ENCODE measurements at places on chromosomes 5 and 9.

DNA sequence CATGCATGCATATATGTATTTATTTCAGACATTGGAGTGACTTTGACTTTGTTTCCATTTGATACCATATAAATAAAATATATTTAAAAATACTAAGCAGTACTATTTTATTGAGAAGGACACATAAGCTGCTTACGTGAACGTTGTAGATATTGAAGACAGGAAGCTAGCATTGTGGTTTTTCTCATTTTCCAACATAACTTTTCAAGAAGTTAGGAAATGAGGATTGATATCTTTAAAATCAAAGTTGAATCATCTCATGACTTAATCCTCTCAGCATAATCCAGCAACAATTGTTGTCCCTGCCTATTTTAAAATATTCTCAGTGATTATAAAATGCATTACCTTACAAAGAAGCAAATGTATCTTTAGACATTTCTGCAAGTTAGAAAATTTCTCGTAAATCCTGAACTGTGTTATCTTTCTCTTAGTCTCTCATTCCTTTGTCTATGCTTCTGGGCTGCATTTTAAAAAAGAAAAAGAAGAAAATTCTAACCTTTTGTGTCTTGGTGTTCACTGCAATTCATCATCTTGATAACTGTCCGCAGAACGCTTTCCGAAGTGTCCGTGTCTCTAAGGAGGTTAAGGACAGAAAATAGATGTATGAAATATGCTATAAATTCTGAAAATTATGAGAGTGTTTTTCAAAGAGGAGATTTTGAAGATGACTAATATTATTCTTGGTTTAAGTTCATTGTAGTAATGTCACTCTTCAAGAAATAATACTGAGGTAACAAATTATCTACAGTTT lies 1089.9 kb upstream of the CDH6 start:
- DNase-seq: no peak

DNA sequence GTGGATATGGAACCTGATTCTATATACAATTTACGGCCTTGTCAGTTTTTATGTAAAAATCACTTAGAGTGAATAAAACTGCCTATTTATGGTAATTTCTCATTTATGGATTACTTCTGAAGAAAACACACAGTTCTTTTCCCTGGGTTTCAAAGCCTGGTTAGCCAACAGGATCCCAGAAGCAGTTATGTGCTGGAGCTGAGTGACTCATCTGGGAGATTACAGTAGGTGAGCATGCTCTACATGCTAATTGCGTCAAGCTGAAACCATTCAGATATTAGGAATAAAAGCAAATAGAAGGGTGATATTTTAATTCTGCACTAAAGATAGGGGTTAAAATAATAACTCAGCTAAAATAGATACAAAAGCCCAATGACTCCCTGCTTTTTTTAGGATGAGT lies 47.8 kb downstream of the PDE4D start:
- no peak for DNase-seq

DNA sequence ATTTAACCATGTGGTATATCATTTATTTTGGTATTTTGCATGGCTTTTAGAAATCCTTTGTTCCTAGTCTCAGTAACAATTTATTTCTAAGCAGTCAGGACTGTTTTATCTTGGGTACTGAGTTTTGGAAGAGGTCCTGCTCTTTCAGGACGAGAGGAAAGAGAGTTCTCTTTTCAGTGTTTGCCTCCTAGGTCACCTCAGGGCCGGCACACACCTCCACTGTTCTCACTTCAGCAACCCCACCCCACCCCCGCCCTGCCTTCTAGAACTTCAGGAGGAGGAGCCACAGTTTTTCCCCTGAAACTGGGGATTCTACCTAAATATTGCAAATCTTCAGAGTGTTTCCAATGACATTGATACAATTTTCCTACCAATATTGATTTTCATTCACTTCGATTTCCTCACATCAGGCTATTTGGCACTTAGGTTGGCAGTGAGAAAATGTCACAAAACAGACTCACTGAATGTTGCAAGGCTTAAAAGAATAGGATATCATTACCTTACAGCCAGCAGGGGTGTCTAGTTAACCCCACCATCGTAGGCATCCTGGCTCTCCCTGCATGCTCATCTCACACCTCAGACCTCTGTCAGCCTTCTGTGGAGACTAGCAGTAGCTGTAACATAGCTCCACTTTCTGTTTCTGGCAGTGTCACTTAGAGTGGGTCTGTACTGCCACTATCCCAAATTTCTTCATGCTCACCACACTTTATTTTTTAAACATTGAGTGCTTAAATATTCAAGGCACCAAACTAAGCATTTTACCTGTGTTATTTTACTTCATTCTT lies 5.4 kb downstream of the IGIP start:
- DNase-seq: no peak

- peak; percentile 11 for DNase-seq
Measured at GRCh38 chr5:110096419-110096818, 406.7 kb downstream of the MAN2A1 start.

GRCh38 chr9:87667164-87667738 lies 58.7 kb upstream of the CTSL start:
- DNase-seq: no peak

GRCh38 chr5:38434966-38435705 lies 121.3 kb downstream of the LIFR start:
- DNase-seq: no peak

- DNase-seq: no peak
Measured at GRCh38 chr5:173989432-173990082, 587 bp downstream of the C5orf47 start.

- DNase-seq: no peak
Measured at GRCh38 chr9:7479300-7479699, 320.3 kb downstream of the DMAC1 start.

DNA sequence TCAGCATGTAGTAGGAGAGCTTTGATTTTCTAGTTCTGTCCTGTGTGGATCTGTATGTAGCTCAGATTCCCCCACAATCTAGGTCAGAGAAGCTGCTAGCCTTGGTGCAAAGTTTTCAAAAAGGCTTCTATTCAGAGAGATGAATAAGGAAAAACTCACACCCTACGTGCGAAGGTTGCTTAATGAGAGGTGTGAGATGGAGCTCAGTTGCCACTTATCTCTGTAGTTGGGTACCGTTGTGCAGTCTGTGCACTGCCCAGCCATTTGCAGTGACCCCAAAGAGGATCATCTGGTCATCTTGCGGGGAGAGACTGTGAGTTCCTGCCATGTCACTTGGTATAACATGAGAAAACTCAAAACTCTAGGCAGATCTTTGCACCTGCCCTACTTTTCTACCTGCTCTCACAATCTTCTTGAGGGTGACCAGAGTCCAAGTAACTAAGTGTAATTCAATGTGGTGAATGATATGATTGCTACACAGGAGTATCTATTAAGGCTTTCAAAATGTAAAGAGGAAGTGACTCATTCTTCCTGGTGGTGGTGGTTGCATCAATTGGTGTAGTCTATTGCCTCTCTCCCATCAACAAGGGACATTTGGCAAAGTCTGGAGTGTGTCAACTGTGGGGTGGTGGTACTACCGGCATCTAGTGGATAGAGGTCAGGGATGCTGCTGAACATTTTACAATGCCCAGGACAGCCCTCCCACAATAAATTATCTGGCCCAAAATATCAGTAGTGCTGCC lies 65.2 kb downstream of the TMC1 start:
- no peak for DNase-seq

- no peak for DNase-seq
Measured at GRCh38 chr9:69601698-69602097, 70.5 kb downstream of the APBA1 start.

GRCh38 chr5:168531191-168531590 lies 2.1 kb downstream of the FBLL1 start:
- DNase-seq: no peak

DNA sequence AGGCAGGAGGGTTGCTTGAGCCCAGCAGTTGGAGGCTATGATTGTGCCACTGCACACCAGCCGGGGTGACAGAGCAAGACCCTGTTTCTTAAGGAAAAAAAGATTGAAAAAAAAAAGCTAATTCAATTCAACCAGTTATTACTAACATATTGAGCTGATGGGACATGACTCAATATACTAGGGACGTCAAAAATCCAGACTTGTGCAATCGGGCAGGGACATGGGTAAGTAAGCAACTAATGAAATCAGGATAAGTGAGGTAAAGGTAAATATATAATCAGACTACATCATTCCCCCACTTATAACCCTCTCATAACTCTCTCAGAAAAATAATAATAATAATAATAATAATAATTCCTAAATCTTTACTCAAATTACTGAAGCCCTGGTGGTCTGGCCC lies 975 bp upstream of the HAVCR1 start:
- DNase-seq: no peak

DNA sequence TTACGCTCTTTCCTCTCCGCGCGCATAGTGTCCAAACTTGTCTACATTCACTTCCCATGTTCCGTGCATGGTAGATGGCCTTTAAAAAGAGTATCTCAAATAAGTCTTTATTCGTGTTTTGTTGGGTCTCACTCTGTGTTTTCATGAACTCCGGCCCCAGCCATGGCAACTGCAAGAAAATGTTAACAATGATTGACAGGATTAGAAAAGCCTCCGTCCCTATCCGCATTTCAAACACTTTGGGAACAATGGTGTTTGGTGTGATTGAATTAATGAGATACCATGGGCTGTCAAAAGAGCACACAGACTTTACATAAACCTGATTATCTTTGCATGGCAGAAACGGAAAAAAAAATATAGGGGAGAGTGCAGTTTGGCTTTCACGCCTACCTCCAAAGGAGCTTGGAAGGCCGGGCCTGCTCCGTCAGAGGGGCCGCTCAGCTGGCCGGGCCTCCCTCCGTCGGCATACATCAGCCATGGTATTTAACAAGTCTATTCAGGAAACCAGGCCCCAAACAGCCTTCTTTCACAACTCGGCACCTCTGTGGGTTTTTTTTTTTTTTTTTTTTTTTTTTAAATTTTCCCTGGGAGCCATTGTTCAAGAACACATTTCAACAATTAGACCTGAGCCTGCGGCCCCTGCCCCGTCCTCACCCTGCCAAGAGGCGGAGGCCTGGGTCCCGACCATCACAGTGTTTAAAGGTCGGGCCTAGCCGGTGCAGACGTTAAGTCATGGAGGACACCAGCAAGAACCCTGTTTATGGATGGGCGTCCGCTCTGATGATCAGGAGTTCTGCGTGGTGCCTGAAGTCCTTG lies 323.8 kb upstream of the IRX4 start:
- DNase-seq: no peak

DNA sequence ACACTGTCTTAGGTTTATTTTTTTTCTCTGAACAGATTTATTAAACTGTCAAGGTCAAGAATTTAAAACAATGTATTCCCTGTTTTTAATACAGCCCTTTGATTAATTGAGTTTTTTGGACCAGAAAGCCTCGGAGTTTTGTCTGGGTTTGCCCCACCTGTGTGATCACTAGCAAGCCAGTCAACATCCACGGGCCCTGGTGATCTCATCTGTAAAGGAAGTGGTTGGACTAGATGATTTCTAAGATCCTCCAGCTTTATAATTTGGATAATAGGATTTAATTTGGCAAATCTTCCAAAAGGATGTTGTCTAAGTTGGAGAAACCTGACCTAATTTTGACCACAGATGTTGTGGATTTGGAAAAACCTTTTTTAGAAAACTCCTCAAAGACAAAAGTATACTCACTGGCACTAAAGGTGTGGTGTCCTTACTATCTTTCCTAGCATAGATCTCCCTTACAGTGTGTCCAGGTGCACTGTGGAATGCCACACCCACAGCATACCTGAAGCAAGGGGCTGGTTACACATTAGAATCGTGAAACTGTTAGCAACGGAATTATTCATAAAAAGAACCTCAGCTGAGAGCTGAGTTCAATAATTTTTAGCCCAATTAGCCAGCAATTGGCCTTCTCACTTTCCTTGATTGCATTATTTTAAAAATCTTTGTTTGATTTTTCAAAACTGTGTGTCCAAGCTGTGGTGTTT lies 195.6 kb upstream of the ELL2 start:
- no peak for DNase-seq

GRCh38 chr9:101977614-101978210 lies 239.3 kb upstream of the GRIN3A start:
- DNase-seq: peak; percentile 5

DNA sequence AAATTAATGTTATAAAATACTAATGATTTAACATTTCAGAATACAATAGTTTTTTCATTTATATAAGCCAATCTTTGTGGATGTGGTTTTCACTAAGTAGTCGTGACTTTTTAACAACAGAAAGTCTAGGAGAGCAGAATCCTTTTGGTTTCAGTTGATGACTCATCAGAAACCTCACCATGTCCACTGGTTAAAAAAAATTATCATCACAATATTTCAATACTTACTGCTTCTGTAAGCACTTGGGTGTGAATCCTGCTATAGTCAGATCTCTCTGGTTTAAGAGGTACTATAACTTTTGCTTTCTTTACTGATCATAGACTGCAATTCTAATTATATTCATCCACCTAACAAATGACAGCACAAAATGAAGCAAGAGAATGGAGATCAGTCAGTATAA lies 77.2 kb downstream of the MRPS30 start:
- DNase-seq: no peak

GRCh38 chr9:4491626-4491975 lies 1.3 kb downstream of the SLC1A1 start:
- DNase-seq: no peak

GRCh38 chr5:158614951-158615350 lies 484.8 kb downstream of the EBF1 start:
- no peak for DNase-seq

DNA sequence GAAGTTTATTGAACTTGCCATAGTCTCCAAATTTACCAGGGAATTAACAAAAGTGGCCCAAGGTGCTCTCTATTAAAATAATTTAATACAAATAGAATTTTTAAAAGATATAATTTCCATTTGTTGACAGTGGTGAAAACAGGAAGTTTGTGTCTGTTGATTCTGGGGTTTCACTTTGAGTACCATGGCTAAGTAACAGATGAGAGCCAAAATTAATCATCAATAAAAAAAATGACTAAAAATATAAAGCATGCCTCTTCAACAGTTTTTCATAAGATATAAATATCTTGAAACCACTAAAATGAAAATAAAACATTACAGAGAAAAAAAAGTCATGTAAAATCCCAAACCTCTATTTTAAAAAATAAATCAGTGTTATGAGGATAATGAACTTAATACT lies 49.8 kb downstream of the SGCD start:
- no peak for DNase-seq

DNA sequence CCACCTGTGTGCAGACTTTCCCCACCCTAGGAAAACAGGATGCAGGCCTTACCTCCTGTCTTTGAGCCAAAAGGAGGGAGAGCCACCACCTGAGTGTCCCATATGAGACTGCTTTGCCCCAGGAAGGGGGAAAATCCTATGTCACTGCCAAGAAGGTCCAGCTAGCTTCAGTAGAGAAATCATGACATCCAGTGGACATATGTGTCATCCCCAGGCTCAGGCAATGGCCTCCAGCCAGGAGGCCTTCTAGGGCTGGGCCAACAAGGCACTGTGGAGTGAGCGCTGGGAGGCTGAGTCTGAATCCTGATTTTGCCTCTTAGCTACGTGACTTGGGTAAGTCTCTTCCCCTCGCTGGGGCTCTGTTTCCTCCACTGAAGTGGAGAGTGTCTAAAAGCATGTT lies 60.2 kb downstream of the SMIM23 start:
- no peak for DNase-seq

Data from globus pallidus (tissue), 1 donor.